ENCODE measurements at places on chromosomes 3 and 15. TPM values are rescaled to one million over a fixed set of nuclear protein-coding genes. Genes with fewer than 3 reads are reported as not detected.

The MRPL46 gene
- 29.3 TPM for total RNA-seq

The PARP9 gene
- total RNA-seq: 3.4 TPM

- no peak overlapping the region for H3K27ac ChIP-seq
- no peaks in the 10 kb centered on the region for H3K27me3 ChIP-seq
- DNase-seq: no peak
- H3K4me3 ChIP-seq: no peak overlapping the region
- peaks cover 4% of the 10 kb centered on the region for H3K36me3 ChIP-seq
- H3K4me1 ChIP-seq: peaks cover 4% of the 10 kb centered on the region
Observed at GRCh38 chr15:98596885-98597392, 51.4 kb upstream of the IGF1R start.

DNA sequence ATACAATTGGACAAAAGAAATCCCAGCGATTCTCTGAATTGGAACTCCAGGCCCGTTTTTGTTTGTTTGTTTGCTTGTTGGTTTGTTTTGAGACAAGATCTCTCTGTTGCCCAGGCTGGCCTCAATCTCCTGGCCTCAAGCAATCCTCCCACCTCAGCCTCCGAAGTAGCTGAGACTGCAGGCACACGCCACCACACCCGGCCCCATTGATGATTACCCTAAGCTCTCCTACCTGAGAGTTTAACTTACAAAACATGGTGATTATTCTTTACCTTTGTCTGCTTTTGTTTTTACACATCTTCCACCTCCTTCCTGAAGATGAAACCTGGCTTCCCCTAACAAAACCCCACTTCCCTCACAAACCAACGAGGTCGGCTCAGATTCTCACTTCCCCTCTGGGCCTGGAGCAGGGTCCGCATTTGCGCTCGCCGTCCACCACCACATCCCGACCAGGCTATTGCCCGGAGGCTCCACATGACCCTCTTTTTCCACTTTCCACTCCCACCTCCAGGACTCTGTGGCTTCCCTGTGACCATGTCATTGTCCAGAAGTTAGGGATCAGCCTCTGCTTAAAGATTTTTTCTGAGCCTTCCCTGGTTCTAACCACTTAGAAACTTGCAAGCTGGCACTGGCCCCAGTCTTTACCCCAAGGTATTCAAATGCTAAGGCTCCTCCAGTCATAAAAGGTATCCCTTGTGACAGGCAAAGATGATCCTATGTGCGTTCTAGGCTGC is 14.8 kb downstream of the KLHL6 start:
- peaks cover 4% of the 10 kb centered on the region for H3K4me1 ChIP-seq
- no peaks in the 10 kb centered on the region for H3K36me3 ChIP-seq
- no peaks in the 10 kb centered on the region for H3K27me3 ChIP-seq
- no peak overlapping the region for H3K4me3 ChIP-seq
- no peak for DNase-seq

GRCh38 chr3:68535782-68536181 is 396.6 kb downstream of the TAFA4 start:
- DNase-seq: no peak
- no peak overlapping the region for H3K4me3 ChIP-seq
- peaks cover 3% of the 10 kb centered on the region for H3K4me1 ChIP-seq
- no peaks in the 10 kb centered on the region for H3K27me3 ChIP-seq
- H3K36me3 ChIP-seq: peaks cover 8% of the 10 kb centered on the region

DNA sequence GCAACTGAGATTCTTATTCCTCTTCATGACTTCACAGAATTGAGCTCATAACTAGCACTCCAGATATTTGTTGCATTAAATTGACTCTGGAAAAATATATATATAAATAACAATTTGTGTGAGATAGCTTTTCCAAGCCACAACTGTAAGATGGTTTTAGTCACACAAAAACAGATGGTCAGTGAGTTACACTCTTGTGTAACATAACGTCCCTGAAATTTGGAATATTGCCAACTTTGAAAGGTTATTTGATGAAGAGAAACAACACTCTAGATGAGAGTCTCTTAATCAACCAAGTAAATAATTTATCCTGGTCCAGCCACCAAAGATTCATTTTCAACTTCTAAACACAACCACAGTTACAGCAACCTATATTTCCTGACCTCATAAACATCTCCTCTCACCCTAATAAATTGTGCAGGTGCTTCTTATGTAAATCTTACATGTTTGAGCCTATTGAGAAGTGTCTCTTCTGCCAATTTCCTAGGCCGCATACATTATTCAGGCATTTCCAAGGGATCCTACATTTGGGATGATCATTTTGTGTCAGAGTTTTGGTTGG is 84.9 kb upstream of the ACP3 start:
- DNase-seq: no peak
- H3K4me3 ChIP-seq: no peak overlapping the region
- peaks cover 7% of the 10 kb centered on the region for H3K4me1 ChIP-seq
- 0 out of 2 replicates have a peak, but pooled peaks cover under 1% of the 10 kb centered on the region for H3K36me3 ChIP-seq
- no peak overlapping the region for H3K27ac ChIP-seq
- H3K27me3 ChIP-seq: no peaks in the 10 kb centered on the region

GRCh38 chr3:188719545-188719944 is 452.2 kb upstream of the TPRG1 start:
- no peak overlapping the region for H3K4me3 ChIP-seq
- no peak for DNase-seq

Measured in H9 (cell line).